ENCODE measurements at places on chromosomes 11 and 22.

- DNase-seq: no peak
These were observed 76.1 kb downstream of the MYO7A start for GRCh38 chr11:77203901-77204753.

GRCh38 chr22:28394513-28395110, 285.0 kb downstream of the TTC28 start:
- DNase-seq: no peak

DNA sequence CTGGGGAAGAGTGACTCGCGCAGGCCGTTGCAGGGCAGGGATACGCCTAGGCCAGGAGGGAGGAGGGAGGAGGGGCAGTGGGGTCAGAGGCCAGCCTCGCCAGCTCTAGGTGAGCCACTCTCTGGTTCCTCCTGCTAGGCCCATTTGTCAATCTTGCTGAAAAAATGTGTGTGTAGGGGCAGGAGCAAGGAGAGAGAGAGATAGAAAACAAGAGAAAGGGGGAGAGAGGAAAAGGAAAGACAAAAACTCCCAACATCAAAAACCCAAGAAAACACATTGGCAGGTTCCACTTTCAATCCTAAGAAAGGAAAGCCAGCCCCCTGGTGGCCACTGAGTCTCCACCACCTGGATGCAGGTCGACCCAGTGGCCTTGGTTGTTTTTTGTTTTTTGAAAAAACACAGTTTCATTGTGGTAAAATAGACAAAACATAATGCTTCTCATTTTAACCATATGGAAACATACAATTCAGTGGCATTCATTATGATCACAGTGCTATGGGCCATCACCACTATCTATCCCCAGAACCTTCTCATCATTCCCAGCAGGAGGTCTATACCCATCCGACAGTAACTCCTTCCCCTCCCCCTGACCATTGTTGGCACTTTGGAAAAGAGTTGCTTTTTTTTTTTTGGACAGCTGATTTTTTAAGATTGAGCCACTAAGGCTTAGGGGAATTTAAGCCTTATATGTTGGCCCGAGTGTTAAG, 10.9 kb downstream of the OMP start:
- DNase-seq: no peak

DNA sequence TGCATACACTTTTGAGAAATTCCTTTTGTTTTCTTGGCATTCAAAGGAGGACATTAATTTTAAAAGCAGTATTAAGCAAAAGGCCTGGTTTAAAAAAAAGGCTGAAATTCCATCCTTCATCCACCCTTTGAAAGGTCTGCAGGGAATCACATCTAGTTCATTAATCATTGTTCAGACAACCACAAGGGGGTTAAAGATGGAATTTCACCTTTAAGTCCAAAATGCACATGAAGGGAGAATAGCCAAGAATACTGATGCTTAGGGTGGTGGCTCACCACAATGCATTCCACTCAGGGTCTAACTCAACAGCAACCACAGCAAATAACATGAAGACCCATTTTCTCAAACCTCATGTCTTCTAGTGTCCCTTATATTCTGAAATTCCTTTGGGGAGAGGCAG, 256.9 kb downstream of the CADM1 start:
- DNase-seq: no peak
